ENCODE measurements at places on chromosomes 4 and X.

DNA sequence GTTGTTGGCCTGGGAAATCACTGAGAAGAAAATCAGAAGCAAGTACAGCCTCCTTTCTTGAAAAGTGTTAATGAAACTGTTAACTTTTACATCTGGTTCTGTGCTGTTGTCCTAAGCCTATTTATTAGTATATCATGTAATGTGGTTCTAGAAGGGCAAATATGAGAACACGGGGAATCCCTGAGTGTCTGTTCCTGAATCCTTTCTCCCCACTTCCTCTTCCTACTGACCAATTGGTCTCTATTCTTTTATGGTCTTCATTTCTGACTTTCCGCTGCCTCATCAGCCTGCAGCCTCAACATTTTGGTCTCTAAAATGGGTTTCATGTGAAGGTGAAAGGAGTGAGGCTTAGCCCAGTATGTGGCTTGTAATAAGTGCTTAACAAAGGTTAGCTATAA is 159.9 kb upstream of the MAMLD1 start:
- no peak for DNase-seq

DNA sequence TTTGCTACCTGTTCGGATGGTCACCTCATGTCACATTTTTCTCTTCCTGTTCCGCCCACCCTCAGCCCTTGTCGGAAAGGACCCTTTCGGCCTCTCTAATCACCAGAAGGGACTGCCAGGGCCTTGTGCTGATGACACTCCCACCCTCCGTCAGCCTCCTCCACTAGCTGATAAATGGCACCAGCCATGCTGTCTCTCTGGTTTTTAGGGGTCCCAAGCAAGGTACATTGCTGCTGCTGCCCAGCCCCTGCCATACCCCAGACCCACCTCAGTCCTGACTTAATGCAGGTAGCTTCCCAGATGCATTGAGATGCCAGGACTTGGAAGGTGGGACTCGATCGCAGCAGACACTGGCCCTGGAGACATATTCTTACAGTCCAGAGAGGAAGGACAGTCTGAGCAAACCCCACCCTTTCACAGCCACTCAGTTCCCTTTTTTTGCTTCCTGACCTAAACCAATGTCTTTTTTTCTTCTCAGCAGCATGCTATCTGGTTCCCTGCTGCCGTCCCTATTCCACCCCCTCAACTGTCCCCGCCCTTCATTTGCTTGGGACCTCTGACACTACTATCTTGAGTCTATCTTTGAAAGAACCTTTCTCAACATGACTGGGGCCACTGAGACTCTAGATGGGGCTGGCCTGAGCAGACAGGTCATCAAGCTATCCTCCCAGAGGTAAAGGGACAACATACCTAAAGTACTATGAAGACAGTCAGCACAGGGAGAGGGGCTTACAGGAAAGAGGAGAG is at the start of gene BTK:
Gene BTK, minus strand, starts transcription at position 397 of the 747 bp plus-strand sequence. CDS start 10,907 bp downstream, outside the sequence.
- no peak for DNase-seq

DNA sequence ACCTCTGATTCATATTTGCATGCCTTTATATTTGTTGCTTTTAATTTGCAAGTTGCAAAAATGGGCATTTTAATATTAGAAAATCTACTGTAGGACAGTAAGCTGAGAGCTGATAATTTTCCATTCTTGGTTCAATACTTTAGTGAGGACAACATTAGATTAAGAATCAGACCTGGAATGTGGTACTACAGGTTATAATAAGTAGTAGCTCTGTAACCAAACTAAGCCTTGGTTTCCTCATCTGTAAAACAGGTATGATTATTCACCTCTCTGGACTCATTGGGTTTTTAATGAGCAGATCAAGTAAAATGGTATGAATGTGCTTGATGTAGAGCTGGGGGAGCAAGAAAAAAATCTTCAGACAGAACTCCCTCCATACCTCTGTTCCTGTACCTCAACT is 31.1 kb downstream of the PRRG1 start:
- DNase-seq, result no peak

DNA sequence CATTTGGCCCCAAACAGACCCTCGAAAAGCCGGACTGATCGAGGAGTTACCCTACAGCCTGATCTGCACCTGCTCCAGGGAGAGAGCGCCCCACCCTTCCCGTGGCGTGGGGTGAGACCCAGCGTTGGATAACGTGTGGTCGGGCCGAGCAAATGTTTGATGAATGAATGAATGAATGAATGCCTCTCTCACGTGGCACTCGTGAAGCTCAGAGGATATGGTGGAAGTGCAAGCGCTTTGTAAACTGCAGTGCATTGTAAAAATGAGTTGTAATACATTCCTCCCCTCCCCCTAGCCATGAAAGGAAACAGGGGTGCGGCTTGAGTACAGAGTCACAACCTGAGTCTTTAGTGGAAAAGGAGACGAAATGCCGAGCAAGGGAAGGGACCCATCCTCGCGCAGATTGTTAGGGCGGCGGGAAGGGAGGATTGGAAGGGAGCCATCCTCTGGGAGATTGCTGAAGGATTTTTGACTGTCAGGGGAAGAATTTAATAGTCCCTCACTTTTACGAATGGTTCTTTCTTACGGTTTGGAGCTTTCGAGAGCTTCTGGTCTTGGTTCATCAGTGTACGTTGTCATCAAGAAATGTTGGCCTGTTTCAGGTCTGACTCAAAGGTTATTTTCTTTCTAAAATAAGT is 772 bp upstream of the FBXW7 start:
- DNase-seq, result peak; percentile 48

GRCh38 chr4:2259036-2259540 is 2.8 kb downstream of the MXD4 start:
- no peak for DNase-seq

DNA sequence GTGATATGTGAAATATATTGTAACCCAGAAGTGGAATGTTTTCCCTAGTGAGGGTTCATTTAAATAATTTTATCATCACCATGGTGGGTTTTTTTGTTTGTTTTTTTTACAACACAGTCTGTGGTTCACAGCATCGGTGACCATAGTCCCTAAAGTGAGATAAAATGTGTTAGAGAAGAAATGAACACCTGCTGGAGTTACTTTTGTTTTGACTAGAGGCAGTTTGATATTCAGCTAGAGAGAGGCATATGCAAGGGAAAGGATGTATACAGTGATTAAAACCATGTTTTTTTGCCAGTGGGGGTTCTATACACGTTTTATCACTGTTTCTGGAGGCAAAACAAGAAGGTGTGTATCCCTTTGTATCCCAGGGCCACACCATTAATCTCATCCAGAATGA is 541.5 kb downstream of the PCDH7 start:
- DNase-seq, result no peak

- no peak for DNase-seq
Measured at GRCh38 chr4:102153391-102153790, 191.9 kb downstream of the SLC39A8 start.

GRCh38 chr4:102761906-102762305 is 1.1 kb upstream of the MANBA start:
- DNase-seq, result no peak

- no peak for DNase-seq
Measured at GRCh38 chrX:20947411-20947912, 426.8 kb upstream of the CNKSR2 start.

GRCh38 chr4:173037242-173037641 is 131.4 kb upstream of the GALNT7 start:
- DNase-seq, result no peak

- DNase-seq, result peak; percentile 29
Measured at GRCh38 chrX:13029887-13030771, 14.3 kb downstream of the FAM9C start.

GRCh38 chr4:24800325-24800895 is 5.0 kb downstream of the SOD3 start:
- no peak for DNase-seq

All from fibroblast of pulmonary artery (primary cell).